ENCODE measurements at places on chromosomes 6 and 20.

DNA sequence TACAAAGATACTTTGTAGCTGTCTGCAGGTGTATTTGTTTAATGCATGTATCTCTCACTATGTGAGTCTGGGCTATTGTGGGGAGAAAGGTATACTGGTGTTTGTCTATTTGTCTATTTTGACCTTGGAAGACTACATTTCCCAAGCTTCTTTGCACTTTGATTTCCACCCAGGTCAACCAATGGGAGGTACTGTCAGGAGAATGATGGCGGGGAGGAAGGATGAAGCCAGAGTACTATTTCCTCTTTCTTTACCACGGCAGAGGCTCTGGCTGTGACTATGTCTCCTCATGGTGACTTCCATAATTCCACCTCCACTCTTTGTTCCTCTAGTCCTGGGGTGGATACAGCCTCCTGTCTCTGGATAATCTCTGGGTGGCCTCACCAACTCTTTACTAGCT, 23.1 kb downstream of the LBP start:
- DNase-seq = peak; percentile 11

GRCh38 chr6:17454316-17455005, 61.1 kb downstream of the CAP2 start:
- peak; percentile 84 for DNase-seq

- DNase-seq = peak; percentile 34
Measured at GRCh38 chr6:147561726-147562125, 53.2 kb downstream of the SAMD5 start.

GRCh38 chr6:53464483-53464882, 80.4 kb downstream of the GCLC start:
- no peak for DNase-seq

DNA sequence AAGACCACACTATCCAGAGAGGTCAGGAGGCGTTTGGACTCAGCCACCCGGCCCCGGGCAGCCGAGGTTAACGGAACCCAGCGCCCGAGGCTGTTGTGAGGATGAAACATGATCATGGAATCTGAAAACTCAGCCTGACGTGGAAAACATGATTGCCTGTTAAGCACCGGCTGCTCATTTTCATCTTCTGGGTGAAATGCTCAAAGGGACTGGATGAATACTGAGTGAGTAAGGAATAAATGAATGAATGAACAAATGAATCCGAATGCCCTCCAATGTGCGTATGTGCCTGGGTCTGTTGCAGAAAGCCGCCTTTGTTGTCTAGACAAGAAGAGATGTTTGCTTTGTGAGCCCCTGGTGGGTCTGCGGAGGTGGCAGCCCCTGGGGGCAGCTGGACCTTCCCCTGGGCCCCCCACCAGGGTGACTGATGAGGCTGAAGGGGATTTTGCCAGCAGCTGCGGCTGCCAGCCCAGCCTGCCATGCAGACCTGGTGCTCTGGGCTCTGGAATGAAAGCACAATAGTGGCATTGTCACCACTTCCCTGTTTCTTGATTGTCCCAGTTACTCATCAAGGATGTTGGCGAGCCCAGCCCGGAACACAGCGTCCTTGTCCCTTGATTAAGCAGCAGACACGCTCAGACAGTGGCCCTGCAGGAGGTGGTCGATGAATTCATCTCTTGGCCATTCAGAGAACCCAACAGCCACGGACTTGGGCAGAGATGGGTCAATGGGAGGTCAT, 211.1 kb downstream of the ANKRD60 start:
- peak; percentile 35 for DNase-seq

- no peak for DNase-seq
Measured at GRCh38 chr6:138402838-138403187, 1.2 kb upstream of the HEBP2 start.

- peak; percentile 87 for DNase-seq
Measured at GRCh38 chr6:54981647-54982046, 135.1 kb downstream of the FAM83B start.

DNA sequence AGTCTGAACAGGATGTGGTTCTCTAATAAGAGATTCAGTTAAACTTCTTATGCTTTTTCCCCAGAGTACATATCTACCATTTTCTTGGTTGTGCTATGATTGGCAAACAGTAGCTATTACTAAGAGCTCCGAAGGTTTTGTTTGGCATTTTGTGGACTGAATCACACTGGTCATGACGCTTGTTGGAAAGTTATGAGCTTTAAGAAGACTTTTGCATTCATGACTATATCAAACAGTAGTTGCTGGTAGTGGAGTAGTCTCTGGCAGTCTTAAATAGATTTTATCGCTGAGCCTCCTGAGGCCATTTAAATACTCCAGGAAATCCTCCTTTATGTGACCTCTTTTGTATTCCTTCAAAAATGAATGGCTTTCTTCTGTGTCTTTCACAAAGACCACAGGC, 40.8 kb downstream of the CCDC170 start:
- DNase-seq = peak; percentile 55

DNA sequence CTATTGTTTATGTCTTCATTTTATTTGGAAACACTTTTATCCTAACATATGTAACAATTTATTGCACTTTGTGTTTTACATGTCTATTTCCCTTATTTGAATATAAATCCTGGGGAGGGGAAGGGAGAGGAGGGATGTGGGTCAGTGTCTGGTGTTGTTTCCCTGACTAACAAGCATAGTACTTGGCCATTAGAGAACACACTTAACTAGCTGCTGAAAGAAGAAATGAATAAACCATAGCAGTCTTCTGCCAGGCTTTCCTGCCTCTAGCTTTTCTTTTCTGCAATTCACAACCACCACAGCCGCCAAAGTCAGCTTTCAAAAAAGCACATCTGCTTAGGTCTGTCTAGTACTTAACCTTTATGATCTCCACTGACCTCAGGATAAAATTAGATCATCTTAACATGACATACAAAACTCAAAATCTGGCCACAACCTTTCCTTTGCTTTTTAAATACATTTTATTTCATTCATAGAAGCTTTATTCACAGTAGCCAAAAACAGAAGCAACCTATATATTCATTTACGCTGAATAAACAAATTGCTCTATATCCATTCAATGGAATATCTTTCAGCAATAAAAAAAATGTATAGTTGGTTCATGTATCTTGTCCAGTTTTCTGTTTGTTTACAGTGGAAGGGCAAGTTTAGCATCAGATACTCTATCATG, 16.3 kb downstream of the PDSS2 start:
- DNase-seq = no peak

- DNase-seq = no peak
Measured at GRCh38 chr6:170201361-170201760, 89.5 kb downstream of the DLL1 start.

DNA sequence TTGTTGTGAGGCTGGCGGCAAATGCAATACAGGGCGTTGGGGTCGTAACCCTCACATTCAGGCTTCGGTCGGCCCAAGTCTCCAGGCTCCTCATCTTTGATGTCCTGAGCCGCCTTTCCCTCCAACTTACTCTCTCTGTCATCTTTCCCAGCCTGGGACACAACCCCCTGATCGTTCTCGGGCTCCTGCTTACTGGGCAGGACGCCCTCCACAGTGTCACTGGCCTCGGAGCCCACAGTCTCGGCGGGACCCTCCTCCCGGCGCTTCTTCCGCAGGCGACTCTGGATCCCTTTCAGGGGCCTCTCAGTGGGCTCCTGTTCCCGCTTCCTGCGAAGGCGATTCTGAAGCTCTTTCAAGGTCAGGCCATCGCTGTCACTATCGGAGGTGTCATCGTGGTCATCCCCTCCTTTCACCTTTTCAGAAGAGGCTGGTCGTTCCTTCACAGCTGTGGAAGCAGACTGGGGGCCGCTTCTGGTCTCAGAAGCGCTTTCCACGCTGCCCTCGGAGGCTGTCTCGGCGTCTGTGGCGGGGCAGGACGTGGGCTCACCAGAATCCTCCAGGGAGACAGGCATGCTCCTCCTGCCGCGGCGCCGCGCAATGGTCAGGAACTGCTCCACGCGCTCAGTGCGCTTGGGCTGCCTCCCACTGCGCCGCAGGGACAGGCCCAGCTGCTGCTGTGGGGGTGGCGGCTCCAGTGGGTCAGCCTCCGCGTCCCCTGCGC, 15.4 kb downstream of the DIDO1 start:
- DNase-seq = no peak

DNA sequence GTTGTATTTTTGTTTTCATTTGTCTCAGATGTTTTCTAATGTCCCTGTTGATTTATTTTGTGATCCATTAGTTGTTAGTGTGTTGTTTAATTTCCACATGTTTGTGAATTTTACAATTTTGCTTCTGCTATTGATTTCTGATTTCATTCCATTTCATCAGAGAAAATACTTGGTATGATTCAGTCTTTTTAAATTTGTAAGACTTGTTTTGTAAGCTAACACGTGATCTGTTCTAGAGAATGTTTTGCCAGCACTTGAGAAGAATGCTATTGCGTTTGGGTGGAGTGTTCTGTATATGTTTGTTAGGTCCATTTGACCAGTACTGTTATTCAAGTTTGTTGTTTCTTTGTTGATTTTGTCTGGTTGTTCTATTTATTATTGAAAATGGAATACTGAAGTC, 53.9 kb downstream of the KIZ start:
- DNase-seq = peak; percentile 27
